Activated CD4-positive, alpha-beta T cell treated with anti-CD3 and anti-CD28 coated beads, Interleukin-2, amount 50 U/mL, for 1 hour (primary cell): ENCODE measurements at places on chromosomes 3 and 15.
A peak's percentile ranks its signal among the peaks of the same experiment; 100 is the strongest.

- DNase-seq, result no peak
These were observed 81.4 kb upstream of the CHD2 start for GRCh38 chr15:92818651-92819277.

DNA sequence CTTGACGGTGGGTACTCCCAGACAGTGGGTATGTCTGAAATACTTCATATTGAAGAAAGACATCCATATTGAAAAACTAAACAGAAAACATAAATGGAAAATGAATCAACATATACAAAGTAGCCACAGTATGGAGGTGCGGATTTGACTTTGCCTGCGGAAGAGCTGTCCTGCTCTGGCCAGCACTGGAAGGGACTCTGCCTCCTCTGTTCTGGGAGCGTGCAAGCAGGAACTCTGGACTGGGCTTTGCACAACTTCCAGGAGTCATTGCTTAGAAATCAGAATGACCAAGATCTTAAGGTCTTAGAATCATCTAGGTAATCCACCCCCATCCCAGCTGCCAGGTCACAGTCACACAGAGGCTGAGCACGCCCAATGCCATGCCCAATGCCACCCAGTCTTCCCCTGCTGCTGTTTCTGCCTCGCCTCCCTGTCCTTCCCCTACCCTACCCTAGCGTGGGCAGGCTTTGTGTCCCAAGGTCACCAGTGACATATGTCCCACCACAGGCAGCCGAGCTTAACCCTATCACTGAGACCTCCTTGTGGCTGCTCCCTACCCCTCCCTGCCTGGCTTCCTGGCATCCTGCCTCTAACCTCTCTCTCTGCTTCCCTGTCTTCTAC, 36.3 kb downstream of the CDC25A start:
- no peak for DNase-seq

GRCh38 chr3:194488055-194488742, 1.4 kb upstream of the ATP13A3 start:
- no peak for DNase-seq

- DNase-seq, result no peak
These were observed 3.4 kb upstream of the CLN6 start for GRCh38 chr15:68232937-68233336.

DNA sequence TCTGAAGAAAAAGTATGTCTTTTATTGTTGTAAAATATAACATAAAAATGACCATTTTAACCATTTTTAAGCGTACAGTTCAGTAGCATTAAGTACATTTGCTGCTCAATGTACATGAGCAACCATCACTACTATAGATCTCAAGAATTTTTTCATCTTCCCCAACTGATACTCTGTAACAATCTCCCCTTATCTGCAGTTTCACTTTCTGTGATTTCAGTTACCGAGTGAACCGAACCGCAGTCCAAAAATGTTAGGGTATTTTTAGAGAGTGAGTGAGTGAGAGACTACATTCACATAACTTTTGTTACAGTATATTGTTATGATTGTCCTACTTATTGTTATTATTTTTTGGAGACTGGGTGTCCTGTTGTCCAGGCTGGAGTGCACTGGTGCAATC, 9.0 kb upstream of the SLC25A26 start:
- DNase-seq, result no peak

GRCh38 chr3:63864008-63864964, 619 bp downstream of the ATXN7 start:
- peak; percentile 39 for DNase-seq

- DNase-seq, result no peak
These were observed 76.1 kb downstream of the ISG20 start for GRCh38 chr15:88714782-88715372.

- no peak for DNase-seq
These were observed 52.4 kb downstream of the RBM6 start for GRCh38 chr3:49992326-49992725.

GRCh38 chr15:26145796-26146195, 282.7 kb upstream of the ATP10A start:
- DNase-seq, result no peak

DNA sequence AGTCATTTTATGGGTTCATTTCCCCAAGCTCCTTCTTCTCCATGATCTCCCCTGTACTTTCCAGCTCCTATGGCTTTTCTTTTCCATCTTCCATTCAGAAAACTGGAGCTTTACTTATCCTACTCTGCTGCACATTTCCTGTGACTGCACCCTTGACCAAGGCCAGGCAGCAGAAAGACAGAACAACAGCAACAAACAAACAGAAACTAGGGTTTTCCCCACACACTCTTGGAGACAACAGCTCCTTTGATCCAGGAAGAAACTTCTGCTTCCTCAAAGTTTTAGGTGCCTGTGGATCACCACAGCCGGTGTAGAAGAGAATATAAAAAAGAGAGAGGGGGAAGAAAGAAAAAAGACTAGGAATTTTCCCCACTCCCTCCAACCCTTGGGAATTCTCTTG, 342.3 kb upstream of the CFAP20DC start:
- no peak for DNase-seq

- DNase-seq, result no peak
These were observed 31.6 kb upstream of the GATA2 start for GRCh38 chr3:128524374-128525299.

DNA sequence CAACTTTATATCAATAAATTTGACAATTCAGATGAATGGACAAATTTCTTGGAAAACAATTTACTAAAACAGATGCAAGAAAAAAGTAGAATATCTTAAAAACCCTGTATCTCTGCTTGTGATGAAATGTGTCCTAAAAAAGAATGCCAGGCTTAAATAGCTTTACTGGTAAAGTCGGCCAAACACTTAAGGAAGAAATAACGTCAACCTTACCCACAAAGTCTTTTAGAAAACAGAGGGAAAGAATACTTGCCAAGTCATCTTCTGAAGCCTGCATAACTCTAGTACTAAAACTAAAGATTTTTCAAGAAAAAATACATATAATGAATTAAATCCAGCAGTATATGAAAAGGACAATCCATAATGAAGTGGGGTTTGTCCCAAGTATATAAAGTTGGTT, 111.1 kb downstream of the RASA2 start:
- no peak for DNase-seq

DNA sequence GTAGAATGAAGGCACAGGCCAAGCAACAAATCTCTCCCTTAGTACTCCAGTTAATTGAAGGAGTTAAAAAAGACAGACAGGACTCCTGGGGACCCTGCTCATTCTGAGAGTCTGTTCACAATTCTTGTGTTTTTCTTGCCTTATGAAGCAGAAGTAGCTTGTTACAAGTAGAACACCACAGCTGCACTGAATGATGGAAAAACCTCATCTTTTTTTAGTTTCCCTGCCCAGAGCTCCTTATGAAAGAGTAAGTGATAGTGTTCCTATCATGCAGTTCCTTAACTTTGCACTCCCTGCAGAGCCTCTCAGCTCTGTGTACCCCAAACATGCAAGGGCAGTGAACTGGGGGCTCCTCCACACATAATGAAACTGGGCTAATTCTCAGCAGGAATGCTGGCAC, 95.5 kb downstream of the ALDH1A2 start:
- DNase-seq, result no peak

- no peak for DNase-seq
These were observed 255.6 kb upstream of the LMCD1 start for GRCh38 chr3:8246070-8246469.

DNA sequence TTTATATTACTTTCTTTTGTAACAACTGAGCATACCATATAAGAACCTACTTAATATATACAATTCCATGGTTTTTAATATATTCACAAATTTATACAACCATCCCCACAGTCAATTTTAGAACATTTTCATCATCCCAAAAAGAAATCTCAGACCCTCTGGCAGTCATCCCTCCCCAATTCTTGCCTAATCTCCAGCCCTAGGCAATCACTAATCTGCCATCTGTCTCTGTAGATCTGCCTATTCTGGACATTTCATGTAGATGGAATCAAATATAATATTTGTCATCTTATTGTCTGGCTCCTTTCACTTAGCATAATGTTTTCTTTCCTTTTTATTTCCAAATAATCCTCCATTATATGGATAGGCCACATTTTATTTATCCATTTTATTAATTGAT, 92.5 kb downstream of the LARS2 start:
- no peak for DNase-seq

DNA sequence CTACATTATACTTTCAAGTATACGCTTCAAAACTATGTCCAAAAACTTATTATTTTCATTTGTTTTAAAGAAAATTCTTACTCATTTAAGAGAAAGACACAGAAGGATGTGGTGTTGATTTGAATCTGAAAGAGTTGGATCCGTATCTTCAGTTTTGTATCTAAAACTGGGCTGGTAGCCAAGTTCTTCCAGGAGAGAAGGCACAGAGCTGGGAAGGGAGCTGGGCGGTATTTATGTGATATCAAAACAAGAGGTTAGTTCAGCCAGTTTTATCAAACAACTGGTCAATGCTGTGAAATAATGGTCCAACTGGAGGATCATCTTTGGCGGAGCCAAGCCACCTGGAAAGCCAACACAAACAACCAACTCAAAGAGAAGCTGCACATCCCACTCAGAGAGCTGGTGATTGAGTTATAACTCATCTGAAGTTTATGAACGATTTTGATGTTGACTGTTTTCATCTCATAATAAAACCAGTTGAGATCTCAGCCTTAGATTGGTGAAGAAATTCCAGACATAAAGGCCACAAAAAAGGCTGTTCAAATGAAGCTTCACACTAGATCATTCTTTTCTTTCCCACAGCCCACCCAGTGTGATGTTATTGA, 489.6 kb upstream of the RASGRP1 start:
- DNase-seq, result no peak

- no peak for DNase-seq
These were observed 32.8 kb downstream of the ZBTB38 start for GRCh38 chr3:141401095-141401494.

- DNase-seq, result no peak
These were observed 810 bp upstream of the THRB start for GRCh38 chr3:24495326-24495994.

DNA sequence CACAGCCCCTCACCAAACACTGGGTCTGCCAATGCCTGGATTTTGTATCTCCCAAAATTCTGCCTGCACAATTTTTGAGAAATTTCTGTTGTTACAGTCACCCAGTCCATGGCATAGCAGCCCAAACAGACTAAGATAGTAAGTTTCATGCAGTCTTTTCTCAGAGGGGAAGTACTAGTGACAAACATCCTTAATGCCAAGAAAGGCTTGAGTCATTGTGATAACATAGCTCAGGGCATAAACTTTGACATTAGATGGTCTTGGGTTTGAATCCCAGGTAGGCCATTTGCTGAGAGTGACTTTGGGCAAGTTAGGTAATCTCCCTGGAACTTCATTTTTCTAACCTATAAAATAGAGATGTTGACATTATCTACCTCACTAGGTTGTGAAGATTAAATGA, 36.1 kb upstream of the PFN2 start:
- no peak for DNase-seq

- no peak for DNase-seq
These were observed 221.1 kb downstream of the MAGI1 start for GRCh38 chr3:65817553-65818126.

- DNase-seq, result no peak
These were observed 17.3 kb upstream of the SAMD7 start for GRCh38 chr3:169894110-169894509.

- no peak for DNase-seq
These were observed 37.7 kb downstream of the ABHD17C start for GRCh38 chr15:80732818-80733217.

DNA sequence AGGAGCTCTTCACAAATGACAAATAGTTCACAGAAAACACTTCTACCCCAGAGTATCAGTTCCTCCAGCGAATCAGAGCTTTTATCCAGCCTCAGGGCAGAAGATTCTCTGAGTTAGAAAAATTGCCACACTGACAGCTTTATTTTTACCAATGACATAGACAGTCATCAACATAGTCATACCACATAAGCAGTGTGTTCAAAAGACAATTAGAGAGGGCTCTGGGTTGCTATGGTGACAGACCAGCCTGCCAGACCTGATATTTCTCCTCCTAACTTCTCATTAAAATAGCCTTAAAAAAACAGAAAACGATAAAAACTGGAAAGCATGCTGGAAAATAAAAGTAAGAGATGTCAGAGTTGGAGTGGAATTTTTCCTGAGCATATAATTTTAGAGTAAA, 45.9 kb upstream of the COL6A5 start:
- DNase-seq, result no peak
